ENCODE measurements at places on chromosomes 5 and 9.

DNA sequence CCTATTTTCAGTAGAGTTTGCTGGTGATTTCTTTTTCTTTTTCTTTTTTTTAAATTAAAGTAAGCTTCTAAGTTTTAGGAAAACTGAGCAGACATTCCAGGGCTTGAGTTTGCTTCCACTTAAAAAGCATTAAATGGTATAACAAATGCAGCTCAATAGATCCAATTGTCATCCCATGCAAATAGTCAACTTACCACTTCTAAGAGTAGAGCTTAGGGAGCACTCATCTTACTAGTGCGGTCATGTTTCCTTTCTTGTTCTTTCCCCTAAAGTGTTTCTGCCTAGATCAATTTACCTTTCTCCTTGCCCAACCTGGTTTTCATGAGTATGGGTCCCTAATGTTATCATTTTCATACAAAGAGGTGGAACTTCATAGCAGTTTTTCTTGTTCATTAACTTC lies 13.0 kb upstream of the CEP120 start:
- DNase-seq, result no peak

DNA sequence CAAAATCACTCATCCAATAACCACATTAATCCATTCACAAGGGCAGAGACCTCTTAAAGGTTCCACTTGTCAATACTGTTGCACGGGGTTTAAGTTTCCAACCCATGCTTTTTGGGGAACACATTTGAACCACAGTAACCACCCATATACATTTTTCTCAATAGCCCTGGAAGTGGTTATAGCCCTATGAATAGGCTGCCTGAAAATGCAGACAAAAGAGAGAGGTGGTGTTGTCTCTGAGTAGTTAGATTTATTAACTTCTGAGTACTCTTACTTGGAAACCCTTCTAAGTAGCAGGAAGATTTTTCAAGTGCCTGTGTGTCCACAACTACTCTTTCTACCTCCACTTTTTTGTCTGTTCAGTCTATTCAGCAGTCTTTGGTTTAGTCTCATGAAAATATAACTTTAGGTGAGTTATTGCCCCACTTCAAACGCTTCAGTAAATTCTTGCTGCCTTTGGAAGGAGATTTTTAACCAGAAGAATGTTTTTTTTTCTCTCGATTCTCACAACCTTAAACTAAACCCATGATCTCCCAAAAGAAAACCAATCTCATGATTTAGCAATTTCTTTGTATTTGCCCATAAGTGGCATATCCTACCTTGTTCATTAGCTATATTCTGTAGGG lies 42.6 kb downstream of the ARHGEF28 start:
- no peak for DNase-seq

DNA sequence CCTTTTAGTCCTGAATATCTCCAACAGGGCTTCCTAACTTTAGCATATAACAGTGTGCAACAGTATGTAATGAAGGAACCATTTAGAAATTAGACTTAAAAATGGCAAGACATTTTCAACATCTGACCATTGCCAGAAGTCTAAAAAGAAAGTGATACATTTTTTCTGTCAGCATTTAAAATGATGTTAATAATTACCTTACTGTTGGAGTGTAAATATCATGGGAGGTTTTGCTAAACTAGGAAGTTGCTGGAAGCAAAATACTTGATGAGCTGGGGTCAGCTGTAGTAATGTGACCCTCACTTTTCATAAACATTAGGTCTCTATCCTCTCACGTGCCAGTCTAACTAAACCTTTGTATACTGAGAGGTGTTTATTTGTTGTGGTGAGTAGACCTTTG lies 68.8 kb downstream of the NTRK2 start:
- no peak for DNase-seq

DNA sequence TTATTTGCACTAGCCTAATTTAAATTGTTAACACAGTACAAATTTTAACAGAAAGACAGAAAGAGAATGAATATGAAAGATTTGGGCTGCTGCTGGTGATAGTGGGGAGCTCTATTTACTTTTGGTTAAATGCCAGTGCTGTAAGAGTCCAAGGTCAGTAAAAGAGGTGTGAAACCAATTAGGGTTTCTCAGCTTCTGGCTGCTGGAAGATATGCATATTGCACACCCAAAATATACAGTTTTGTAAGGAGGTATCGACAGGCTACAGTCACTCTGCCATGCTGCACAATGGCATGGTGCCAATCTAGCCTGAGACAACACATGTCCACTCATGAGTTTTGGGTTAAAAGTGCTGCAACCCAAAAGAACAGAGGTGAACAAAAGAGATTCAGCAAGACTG lies 79.3 kb downstream of the PPP2R2B start:
- no peak for DNase-seq

- DNase-seq, result no peak
These were observed 165.7 kb downstream of the PSAT1 start for GRCh38 chr9:78462611-78463010.

GRCh38 chr5:138932171-138932810 lies 57.2 kb upstream of the LRRTM2 start:
- DNase-seq, result no peak

GRCh38 chr5:62938927-62939326 lies 360.3 kb downstream of the LRRC70 start:
- DNase-seq, result no peak

GRCh38 chr5:43497311-43498104 lies 13.8 kb upstream of the TMEM267 start:
- DNase-seq, result no peak

DNA sequence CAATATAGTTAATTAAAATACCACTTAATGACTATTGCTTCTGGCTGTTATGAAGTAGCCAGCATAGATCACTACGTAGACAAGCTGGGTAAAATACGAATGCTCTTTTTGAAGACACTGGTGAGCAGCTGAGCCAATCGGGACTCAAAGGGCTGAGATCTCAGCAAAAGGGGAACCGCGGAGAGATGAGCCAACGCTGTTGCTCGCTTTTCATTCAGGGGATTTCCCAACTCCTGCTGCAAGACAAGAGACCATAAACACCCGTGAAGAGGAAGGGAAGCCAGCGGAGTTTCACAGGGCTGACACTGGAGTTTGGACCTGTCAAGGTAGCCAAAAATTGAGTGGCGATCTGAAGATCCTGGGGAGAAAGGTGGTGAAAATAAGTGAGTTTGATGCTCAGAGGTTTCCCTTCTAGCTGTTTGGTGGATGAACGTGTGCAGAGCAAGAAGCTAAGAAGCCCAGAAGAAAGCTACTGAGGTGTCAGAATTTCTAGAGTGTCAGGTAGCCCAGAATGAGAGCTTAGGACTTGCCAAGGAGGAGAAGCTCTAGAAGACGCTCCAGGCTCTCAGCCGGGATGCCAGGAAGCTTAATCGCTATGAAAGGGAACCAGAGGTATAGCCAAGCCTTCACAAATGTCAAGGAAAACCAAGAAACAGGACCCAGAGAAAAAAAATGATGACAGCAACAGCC lies 79.6 kb upstream of the RNU6ATAC start:
- DNase-seq, result peak; percentile 18

DNA sequence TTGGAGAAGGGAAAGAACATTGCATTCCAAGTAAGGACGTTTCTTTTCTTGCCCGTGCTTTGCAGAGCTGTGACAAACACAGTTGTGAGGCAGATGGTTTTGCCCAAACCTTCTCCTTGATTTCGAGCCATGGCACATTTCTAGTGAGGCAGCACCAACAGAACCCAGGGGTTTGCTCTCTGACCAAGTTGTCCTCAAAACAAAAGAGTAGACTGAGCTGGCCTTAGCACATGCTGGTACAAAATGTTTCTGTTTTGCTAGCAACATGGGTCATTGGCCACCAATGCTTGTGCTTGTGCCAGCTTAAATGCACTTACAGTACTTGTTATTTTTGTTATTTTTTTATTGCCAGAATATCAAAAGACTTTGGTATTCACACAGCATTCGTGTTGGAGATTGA lies 328.8 kb downstream of the GADD45G start:
- no peak for DNase-seq

DNA sequence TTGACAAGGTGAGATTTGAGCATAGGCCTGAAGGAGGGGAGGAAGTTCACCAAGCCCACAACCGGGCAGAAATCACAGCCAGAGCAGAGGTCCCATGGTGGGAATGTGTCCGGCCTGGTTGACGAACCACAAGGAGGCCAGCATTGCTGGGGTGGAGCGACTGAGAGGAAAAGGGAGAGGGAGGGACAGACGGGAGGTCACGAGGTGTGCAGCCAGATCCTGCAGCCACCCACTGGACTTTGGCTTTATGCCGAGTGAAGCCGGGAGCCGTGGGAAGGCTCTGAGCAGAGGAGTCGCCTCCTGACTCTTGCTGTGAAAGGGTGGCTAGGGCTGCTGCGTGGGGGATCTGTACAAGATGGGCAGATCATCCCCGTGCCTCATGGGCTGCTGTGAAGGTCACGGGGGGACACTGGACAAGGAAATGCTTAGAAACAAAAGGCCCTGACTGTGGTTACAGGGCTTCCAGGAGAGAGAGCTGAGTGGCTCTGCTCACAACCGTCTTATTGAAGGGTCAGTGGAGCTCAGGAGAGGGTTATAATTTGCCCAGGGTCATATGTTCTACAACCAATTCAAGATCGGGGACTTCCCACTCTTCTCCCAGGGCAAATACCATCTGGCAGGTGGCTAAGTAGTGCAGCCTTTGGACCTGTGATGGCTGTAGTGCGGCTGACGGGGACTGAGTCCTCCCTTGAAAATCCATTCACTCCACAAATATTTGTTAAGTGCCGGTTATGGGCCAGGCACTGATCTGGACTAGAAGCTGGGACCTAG lies 15.6 kb upstream of the CD74 start:
- DNase-seq, result no peak

GRCh38 chr5:157106630-157107461 lies 2.0 kb downstream of the HAVCR2 start:
- peak; percentile 31 for DNase-seq
